ENCODE measurements at places on chromosomes 3 and 15.

- H3K27me3 ChIP-seq, result no peaks in the 10 kb centered on the region
- H3K27ac ChIP-seq, result no peak overlapping the region
- no peaks in the 10 kb centered on the region for H3K4me1 ChIP-seq
- DNase-seq, result no peak
- H3K4me3 ChIP-seq, result no peak overlapping the region
- no peaks in the 10 kb centered on the region for H3K36me3 ChIP-seq
Observed at GRCh38 chr15:101476756-101477155, 12.8 kb downstream of the PCSK6 start.

DNA sequence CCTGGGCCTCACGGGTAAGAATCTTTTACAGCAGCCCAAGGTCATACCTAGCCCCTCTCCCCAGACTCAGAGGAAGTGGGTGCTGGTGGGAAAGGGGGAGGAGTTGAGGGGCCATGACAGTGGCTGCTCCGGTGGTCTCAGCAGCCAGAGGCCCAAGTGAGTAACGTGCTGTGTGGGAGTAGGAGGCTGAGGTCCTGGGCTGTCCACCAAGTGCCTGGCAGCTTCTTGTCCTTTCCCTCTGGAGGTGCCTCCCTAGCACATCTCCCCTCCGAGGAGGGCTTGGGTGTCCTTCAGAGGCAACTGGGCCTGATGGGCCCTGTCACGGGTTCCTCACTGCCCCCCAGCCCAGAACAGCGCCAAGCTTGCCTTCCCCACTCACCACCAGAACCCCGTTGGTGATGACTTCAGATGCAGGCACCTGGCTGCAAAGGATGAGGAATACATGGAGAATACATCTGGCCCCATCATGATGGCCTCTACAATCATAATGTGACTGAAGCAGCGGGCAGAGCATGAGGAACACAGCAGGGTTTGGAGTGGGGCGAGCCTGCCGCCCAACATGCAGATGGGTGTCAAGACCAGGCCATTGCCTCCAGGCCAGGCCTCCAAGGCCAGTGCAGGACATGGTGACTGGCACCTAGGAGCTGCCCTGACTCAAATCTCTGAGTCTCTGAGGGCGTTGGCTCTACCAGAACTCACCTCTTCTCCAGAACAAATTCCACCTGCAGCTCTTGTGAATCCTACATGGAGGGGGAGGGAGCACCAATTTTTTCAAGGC lies 3.3 kb downstream of the PLA2G4F start:
- H3K27ac ChIP-seq, result peak overlapping the region; percentile 32
- H3K27me3 ChIP-seq, result no peaks in the 10 kb centered on the region
- H3K36me3 ChIP-seq, result no peaks in the 10 kb centered on the region
- peaks cover 49% of the 10 kb centered on the region for H3K4me1 ChIP-seq
- no peak overlapping the region for H3K4me3 ChIP-seq

DNA sequence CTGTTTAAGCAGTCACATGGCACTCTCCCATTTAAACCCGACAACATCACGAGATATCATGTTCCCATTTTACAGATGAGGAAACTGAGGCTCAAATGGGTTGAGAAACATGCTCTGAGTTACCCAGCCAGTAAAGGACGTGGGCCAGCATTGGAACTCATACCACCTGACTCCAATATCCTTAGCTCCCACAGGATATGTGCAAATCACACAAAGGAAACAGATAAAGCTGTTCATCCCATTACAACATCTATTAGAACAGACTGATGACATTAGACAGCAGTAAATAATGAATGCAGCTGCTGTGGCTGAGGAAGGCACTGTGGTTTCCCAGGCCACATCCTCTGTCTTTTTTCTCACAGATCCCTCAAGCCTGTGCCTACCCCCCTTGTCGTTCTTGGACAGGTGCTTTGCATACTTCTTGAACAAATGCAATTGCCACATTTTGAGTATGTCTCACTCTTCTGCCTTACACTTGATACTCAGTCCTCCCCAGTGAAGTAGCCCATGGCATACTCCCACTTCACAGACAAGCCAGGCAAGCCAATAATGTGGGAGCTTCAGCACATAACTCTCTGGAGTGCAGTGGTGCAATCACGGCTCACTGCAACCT lies 17.7 kb downstream of the FRMD4B start:
- no peak for DNase-seq
- peak overlapping the region; percentile 82 for H3K27ac ChIP-seq
- peaks cover 37% of the 10 kb centered on the region for H3K4me1 ChIP-seq
- H3K4me3 ChIP-seq, result no peak overlapping the region

GRCh38 chr3:117873249-117873600 lies 1161.4 kb downstream of the IGSF11 start:
- H3K27me3 ChIP-seq, result no peaks in the 10 kb centered on the region
- no peaks in the 10 kb centered on the region for H3K36me3 ChIP-seq
- DNase-seq, result no peak
- H3K4me1 ChIP-seq, result no peaks in the 10 kb centered on the region
- no peak overlapping the region for H3K4me3 ChIP-seq
- no peak overlapping the region for H3K27ac ChIP-seq

DNA sequence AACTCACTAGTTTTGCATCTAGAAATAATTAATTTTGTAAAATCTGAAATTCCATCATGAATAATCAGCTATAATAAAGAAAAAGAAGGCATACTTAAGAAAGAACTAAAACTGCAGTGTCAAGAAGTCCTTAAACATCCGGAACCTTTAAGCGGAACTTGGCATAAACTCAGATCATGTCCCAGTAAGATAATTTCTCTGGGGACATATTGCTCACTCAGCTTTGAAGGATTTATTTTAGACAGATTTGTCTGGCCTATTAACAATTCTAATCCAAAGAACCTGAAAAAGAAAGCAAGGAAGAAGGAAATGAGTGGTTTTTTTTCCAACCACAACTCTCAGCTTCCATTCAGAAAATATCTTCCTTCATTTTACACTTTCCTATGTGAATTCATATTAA lies 850.3 kb downstream of the ROBO1 start:
- DNase-seq, result no peak
- H3K4me1 ChIP-seq, result no peaks in the 10 kb centered on the region
- H3K27ac ChIP-seq, result no peak overlapping the region
- no peak overlapping the region for H3K4me3 ChIP-seq
- no peaks in the 10 kb centered on the region for H3K36me3 ChIP-seq

- peaks cover 6% of the 10 kb centered on the region for H3K4me1 ChIP-seq
- no peak overlapping the region for H3K27ac ChIP-seq
- no peaks in the 10 kb centered on the region for H3K27me3 ChIP-seq
Observed at GRCh38 chr3:107718547-107718946, 195.8 kb downstream of the BBX start.
